ENCODE measurements at places on chromosomes 13 and 19.
A peak's percentile ranks its signal among the peaks of the same experiment; 100 is the strongest.

DNA sequence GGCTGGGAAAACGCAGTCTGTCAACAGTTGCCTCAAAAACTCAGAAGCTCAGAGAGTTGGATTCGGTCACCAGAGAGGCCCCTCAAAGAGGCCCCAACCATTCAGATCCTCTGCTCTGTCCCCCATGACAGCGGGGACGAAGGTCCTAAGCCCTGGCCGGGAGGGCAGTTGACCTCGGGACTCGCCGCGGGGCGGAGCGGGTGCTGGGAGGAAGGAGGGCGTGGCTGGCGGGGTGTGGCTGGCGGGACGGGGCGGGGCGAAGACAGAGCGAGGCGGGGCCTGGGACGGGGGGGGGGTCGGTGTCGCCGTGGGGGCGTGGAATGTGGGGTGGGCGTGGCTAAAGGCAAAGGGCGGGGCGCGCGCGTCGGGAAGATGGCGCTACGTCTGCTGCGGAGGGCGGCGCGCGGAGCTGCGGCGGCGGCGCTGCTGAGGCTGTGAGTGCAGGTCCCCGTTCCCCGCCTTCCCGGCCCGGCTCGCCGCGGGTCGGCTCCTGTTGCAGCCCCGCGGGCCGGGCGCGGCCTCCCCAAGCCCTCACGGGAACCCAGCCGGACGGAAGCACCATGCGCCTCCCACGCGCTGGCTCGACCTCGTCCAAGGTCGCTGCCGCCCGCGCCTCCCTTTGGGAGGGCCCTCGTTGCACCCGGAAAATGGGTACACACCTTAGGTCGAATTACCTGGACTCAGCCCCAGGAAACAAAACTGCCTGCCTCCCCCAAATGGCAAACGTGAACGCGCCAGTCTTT, 105.2 kb downstream of the TM9SF2 start:
- DNase-seq = peak; percentile 75

- no peak for DNase-seq
Measured at GRCh38 chr19:16330806-16331690, 6.4 kb downstream of the KLF2 start.

GRCh38 chr13:114135731-114136171, 3.3 kb upstream of the RASA3 start:
- DNase-seq = no peak

- no peak for DNase-seq
Measured at GRCh38 chr19:1854039-1854541, 5.8 kb upstream of the REXO1 start.

DNA sequence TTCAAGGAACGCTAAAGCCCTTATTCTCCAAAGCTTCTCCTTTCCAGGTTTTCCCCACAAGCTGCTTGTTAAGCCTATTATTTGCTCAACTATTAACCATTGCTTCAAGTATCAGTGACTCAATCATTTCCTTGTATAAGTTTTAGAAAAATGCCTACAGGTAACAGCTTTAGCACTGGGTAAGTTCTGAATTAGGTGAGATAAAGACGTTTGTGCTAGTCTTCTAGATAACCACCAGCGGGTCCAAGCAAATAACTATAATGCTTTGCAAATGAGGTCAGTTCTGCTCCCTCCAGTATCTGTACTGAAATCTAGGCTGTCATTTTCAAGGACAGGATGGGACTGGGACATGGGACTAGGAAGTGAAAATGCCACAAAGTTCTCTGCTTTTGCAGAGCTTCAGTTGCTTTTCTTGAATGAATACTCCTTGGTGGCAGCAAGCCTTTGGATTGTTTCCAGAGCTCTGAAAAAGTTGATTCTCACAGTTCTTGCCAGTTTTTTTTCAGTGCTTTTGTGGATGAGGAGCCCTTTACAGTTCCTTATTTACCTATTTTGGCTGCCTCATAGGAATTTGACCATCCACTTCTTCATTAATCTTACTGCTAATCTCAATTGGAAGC, 1487.7 kb downstream of the EFNB2 start:
- DNase-seq = no peak

DNA sequence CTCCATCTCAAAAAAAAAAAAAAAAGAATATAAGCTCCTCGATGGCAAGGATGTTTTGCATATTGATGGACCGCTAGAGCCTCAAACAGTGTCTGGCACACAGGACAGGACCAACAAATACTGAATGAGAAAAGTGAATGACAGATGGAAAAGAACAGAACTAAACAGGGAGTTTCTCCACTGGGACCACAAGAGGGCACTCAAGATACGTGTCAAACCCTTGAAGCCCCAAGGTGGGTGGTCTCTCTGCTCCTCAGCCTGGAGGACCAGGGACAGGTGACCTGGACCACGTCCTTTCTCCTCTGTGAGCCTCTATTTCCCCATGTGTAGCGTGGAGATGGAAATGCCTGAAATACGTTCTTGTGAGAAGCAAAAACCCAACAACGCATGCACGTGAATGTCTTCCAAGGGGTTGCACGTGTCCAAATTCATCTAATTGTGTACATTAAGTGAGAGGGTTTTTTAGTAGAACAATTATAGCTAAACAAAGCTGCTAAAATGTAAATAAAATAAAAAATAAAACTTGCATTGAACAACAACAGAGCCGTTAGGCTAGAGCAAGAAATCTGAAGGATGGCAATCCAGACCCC, 5.7 kb upstream of the CDC42EP5 start:
- no peak for DNase-seq

- peak; percentile 31 for DNase-seq
Measured at GRCh38 chr19:11496391-11497163, 9.1 kb downstream of the ZNF653 start.

DNA sequence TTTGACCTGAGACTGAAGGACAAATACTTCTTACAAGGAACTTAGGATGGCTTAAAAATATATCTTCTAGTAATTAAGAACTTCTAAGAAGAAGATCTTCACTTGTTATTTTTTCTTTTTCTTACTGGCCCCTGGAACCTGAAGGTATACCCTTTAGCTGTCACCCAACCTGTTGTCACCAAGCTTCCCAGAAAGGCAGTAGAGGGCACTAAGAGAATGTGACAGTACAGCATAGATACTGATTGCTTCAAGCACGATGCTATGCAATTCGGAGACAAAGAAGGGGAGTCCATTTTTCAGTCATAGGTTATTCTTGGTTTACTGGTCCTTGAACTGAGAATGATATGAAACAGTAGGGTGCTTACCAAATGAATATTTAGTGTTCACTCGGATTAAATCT, 208.3 kb upstream of the PCDH9 start:
- DNase-seq = no peak

Measured in stimulated activated CD8-positive, alpha-beta memory T cell treated with anti-CD3 and anti-CD28 coated beads, Interleukin-15, amount 100 ng/mL, for 4 hours (primary cell).